Suprapubic skin (tissue), 4 donors: ENCODE measurements at places on chromosomes 3 and 15.

- no peak for DNase-seq
Observed at GRCh38 chr15:57415602-57416001, 39.3 kb downstream of the CGNL1 start.

GRCh38 chr3:13712682-13713180 lies 163.8 kb downstream of the FBLN2 start:
- DNase-seq = peak; percentile 32

- no peak for DNase-seq
Observed at GRCh38 chr3:109806929-109807328, 469.6 kb upstream of the DPPA4 start.

DNA sequence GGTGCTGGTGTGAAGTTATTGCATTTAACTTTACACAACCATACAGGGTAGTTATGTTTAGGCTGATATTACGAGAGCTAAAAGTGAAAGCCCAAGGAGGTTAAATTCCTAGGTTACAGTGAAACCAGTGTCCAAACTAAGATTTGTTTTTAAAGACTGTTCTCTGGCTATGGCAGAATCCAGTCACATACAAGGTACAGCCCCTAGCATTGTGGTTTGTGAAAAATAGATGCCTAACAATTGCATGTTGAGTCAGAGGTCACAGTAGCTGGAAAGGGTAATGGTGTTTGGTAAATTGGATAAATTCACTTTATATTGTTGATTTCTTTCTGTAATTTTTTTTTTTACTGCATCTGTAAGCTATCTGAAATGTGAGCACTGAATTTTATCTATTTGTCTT lies 614.6 kb upstream of the TBL1XR1 start:
- DNase-seq = no peak

DNA sequence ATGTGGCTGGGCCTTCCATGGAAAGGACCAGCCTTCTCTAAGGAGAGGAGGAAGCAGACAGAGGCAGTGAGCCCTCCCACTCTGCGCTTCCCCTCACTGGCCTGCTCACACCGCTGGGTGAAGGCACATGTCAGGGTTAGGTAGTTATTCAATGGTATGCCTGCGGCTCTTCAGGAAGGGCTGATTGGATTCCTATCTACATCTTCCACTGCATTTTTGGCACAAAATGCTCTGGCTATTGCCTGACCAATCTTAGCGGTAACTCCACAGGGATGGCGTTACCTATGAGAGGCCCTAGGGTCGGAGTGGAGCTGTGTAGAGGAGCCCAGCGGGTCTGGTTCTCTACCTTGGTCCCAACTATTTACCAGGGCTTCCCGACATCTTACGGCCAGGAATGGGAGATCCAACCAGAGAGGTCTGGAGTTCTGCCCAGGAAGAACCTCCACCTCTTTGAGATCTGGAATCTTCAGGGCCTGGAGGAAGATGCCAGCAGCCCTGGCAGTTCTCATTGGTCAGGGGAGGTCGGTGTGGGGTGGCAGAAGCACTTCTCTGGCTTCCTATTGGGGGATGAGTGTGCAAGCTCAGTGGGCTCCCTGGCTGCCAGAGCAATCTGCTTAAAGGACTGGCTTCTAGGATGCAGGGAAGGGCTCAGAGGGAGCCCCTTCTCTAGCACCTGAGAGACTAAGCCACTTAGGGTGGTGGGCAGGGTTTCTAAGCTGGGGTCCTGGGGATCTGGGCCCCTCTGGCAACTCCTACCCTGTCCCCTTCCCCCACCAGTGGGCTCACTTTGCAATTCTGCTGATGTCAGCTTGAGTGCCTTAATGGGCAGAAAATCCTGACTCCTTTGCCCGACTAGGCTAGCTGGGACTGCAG lies 24.3 kb downstream of the SNX33 start:
- DNase-seq = no peak

DNA sequence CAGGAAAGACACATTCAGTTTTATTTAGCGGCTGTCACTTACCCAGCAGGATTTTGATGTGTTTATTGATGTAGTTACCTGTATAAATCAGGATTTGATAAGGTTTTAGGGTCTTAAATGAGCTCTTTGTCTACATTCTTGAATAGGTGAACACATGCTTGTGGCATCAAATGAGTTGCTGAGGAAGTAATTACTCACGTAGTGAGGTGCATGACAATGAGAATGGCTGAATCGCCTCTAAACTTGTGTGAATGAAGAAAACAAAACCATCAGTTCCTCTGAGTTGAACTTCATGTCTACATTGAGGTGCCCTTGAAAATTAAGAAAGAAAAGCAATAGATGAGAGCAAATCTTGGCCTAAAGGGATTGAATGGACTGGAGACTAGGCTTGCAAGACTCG lies 245.6 kb upstream of the SATB1 start:
- no peak for DNase-seq

- no peak for DNase-seq
Observed at GRCh38 chr3:128188326-128188725, 35.0 kb downstream of the EEFSEC start.

GRCh38 chr3:197520311-197521276 lies 35.2 kb downstream of the BDH1 start:
- DNase-seq = no peak

DNA sequence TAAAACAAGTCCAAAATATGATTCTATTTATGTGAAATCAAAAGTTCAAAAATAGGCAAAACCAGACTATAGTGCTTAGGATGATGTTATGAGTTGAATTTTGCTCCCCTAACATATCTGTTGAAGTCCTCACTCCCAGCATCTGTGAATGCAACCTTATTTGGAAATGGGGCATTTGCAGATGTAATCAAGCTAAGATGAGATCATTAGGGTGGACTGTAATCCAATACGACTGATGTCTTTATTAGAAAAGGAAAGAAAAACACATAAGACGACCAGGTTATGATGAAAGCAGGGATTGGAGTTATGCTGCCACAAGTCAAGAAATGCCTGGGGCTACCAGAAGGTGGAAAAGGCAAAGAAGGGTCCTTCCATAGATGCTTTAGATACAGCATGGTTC lies 110.5 kb upstream of the CCDC39 start:
- DNase-seq = no peak

- no peak for DNase-seq
Observed at GRCh38 chr3:126718561-126719445, 14.8 kb downstream of the CHCHD6 start.

DNA sequence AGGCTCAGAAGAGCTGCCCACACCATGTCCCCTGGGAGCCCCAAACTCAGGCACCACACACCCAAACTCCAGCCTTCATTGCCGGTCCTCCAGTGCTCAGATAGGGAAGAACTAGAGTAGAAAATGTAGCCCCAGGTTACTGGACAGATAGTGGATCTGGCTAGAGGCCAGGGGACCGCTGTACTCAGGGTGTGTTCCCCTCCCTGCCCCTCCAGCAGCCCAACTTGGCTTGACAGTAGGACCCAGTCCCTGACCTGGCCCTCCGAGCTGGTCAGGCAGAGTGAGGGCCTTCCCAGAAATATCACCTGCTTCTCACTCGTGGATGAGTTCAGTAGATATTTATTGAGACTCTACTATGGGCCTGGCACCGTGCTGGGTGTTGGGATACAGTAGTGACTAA lies 100.0 kb downstream of the CORO2B start:
- peak; percentile 45 for DNase-seq

DNA sequence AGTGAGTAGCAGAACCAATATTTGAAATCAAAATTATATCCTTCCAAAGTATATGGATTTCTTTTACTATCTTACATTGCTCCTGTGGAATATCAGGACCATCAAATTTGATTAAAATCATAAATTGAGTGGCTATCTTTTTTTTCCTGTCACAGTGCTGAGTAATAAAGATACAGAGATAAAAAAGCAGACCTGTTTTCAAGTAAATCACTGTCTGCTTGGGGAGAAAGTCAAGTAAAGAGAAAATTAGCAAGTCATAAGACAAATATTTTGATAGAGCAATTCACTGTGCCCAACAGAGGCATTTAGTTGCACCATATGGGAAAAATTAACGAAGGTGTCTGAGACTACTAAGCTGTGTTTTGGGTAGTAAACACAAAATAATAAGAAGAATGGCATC lies 933.7 kb downstream of the NTRK3 start:
- DNase-seq = no peak

DNA sequence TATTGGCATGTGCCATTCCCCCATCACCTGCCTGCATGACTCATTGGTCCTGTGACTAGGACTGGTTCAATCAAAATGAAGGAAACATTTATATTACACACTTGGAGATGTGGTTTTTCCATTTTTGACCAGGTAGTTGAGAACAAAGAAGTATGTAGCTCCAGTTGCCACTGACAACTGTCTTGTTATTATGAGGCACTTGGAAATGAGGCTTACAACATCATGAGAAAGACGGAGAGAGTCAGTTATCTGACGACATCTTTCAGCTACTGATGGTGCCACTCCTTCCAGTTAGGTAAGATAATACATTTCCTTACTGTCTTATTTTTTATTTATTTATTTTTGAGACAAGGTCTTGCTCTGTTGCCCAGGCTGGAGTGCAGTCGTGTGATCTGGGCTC lies 21.8 kb upstream of the PROK2 start:
- DNase-seq = no peak

DNA sequence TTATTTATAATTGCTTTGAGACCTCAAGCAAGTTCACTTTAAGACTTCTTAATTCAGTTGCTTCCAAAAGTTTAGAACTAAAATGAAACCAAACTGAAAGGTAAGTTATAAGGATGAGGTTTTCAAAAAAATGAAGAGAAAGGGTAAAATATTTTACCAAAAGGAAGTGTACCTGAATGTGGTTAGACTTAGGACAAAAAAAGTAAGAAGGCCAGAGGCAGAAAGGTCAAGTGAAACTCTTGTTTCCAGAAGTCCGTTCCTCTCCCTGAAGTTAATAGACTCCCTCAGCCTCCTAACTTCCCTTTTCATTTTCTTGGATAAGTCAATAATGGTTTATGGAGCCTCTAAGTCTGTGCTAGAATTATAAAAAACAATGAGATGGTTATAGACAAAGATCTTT lies 16.6 kb downstream of the BTLA start:
- no peak for DNase-seq

DNA sequence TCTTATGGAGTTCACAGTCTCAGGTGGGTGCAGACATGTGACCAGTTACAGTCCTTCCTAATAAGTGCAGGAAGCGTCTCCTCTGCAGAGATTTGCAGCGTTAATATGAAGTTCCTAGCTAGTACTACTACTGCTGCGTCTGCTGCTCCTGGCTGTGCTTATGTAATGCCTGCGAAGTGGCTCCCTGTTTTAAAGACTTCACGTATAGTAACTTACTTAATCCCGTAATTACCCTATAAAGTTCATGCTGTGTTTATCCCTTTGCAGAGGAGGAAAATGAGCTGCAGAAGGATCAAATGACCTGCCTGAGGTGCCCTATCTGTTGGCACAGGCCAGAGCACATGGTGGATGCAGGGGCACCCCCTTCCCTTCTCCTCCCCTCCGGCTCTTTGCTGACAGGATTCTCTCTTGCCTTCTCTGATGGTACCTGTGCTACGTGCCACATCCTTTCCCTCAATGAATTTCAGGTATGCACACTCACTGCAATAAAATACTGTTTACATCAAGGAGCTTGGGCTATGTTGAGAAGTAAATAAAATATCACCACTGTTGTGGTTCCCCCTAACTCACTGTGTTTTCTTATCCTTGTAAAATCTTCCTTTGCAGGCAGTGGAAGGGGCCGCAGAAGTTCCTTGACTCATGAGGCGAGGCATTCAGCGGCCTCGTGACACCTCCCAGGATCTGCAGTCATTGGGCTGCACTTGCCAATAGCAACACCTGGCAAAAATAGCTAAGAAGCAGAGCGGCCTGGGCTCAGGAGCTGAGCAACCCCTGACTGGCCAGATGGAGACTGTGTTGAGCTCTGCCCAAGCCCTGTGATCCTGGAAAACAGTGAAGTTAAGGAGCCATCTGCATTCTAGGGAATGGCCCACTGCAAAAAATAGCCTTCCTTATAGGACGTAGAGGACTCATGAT lies 188.9 kb upstream of the ATP10A start:
- no peak for DNase-seq

DNA sequence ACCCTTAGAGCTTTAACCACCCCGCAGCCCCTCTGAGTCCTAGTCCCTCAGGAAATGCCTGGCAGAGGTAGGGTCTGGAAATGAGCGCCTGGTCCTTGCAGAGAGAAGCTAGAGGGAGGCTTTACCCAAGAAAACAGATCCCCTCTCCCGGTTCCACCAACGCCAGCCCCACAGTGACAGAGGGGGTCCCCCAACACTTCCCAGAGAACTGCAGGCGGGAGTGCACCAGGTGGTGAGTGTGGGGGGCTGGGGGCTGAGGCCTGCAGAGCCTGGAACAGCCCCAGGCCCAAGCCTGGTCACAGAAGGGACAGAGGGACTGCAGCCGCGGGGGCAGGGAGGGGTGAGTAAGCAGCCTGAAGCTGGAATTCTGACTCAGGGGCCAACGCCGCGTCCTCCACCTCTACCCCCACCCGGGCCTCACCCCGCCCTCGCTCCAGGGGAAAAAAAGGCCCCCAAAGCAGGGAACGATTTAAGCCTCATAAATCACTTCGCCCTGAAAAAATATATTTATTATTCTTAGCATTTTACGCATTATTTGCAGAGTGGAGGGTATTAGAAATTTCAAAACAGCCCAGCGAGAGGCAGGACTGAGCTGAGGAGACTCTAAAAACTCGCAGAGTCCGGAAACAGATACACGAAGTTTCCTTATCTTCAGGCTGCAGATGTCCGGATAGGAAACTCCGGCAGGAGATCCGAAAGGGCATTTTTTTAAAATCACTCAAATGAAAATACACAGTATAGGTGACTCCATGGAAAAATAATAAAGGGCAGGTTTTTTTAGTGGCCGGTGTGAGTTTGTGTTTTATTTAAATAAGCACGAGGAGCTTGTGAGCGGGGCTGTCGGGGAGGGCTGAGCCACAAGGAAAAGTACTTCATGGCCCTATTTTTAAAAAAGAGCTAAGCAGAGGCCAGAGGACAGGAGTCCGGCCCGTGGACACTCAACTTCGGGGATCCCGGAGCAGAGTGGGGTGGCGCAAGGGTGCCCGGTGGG lies 10.0 kb downstream of the GATA2 start:
- DNase-seq = no peak

GRCh38 chr3:78632925-78633553 lies 1134.8 kb downstream of the ROBO1 start:
- DNase-seq = no peak

DNA sequence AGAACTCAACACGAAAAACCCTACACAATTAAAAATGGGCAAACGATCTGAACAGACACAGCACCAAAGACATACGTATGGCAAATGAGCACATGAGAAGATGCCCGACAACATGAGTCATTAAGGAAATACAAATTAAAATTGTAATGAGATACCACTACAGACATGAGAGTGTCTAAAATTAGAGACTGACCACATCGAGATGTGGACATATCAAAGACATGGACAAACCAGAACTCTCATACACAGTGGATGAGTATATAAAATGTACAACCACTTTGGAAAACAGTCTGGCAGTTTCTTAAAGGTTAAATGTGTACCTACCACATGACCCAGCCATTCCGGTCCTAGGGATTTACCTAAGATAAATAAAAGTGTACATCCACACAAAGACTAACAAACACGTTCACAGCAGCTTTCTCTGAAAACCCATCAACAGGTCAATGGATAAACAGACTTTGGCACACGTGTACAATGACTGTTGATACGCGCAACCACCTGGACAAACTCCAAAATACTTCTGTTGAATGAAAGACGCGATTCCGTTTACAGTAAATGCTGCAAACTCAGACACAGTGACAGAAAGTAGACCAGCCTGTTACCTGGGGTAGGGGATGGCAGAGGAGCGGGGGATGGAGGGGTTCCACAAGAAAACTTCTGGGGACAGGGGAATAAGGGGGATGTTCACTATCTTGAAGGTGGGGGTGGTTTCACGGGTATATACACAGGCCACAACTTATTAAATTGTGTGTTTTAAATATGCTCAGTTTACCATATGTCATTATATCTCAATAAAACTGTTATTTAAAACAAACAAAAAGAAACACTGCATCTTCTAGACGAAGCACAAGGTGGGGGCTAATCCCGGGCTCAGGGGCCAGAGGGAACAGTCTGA lies 2.1 kb downstream of the TNK2 start:
- DNase-seq = peak; percentile 31
